ENCODE measurements at places on chromosomes 2 and 18. TPM values are rescaled to one million over a fixed set of nuclear protein-coding genes. Genes with fewer than 3 reads are reported as not detected.

NCOA1 gene
- 13.2 TPM for total RNA-seq

EMILIN1 gene
- total RNA-seq, result 0.19 TPM

STAMBP gene
- total RNA-seq, result 51.9 TPM

PJVK gene
- 4.3 TPM for total RNA-seq

DNA sequence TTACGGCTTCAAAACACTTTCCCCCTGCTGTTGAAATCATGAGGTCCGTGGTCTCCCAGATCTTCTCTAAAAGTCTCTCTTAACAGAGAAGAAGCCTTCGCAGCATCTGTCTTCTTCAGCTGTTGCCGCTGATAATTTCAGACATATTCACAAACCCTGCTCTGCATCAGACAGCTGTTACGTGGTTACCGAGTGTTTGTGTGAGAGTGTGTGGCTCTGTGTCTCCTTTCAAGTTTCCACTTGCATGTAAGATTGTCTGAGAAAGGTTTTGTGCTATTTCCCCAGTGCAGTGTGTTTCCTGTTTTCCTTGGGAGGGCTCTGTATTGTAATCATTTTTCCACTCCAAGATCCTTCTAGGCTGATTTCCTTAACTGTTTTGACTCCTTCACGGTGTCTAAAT lies 32.8 kb downstream of the MAIP1 start:
- DNase-seq, result no peak

DNA sequence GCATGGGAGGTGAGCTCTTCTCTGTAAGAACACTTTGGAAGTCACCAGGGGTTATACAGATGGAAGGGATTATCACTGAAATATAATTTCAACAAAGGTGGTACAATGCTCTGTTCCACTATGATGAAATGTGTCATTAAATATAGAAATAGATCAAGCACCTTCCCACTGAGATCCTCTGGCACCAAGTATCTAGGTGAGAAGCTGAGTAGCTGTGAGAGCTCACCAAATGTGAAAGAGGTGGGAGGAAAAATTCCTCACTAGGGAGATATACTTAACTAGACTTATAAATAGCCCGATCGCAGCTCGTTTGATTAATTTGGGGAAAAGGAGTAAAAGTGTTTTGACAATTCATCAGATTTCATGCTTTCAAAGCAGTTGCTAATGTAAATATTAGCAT lies 247.6 kb downstream of the SMAD2 start:
- DNase-seq, result no peak

DNA sequence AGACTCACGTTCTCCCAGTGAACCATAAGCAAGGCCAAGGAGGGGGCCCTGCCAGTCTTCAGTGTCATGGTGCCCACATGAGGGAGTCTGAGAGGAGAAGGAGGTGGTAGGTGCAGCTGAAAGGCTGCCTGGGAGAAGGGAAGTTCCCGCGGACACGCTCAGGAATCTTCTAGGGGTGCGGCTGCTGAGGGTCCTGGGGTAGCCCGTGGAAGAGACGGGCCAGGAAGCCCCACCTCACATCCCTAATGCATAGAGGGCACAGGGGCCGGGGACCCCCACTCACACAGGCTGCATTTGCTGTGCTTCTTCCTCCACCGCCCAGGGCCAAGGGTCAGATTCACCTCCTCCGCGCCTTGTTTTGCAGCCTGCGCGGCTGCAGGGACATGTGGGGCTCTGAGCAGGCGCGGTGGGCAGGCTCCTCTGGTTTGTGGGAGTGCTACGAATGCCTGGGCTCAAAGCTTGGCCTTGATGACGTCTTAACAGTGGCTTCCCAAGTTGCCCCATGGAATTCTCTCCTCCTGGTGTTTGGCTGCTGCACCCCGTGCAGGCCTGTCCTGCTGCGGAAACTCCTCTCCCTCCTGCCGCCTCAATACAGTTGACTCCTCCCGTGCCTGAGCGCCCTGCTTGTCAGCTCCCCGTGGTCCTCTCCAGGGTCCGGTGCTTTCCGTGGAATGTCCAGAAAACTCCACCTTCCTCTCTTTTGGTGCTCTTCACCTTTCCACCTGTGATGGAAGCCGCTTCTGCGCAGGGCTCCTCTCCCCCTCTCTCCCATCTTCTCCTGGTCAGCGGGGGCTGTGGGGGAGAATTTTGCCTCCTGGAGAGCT lies 95.7 kb downstream of the VAPA start:
- DNase-seq, result no peak

GRCh38 chr18:46623541-46623940 lies 33.5 kb downstream of the LOXHD1 start:
- no peak for DNase-seq

DNA sequence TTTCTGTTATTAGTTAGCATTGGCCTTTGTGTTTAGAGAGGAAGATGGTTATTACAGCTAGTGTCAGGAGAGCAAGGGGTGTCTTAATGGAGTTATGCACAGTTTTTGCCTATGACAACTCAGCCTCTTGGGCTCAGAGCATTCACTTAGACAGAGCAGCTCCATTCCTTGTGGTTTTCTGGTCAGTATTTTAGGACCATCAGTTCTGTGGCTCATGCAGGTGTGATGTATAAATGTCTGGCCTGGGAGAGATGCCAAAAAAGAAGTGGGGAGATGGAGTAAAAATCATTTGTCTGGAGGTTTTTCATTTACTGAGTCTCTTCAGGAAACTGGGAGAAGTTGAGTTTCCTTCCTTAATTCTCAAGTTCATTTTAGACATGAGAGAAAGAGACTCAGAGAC lies 79.7 kb downstream of the PRKCE start:
- DNase-seq, result no peak

GRCh38 chr2:152167065-152167464 lies 8.5 kb downstream of the STAM2 start:
- no peak for DNase-seq

DNA sequence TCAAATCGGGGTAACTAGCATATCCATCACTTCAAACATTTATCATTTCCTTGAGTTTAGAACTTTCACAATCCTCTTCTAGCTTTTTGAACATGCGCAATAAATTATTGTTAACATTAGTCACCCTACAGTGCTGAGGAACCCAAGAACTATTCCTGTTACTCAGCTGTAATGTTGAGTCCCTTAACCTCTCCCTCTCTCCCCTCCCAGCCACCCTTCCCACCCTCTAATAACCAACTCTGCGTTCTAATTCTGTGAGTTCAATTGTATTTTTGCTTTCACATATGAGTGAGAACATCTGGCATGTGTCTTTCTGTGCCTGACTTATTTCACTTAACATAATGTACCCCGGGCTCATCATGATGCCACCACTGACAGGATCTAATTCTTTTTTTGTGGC lies 78.6 kb upstream of the RANBP2 start:
- DNase-seq, result no peak
